ENCODE measurements at places on chromosomes 1 and 21.
A peak's percentile ranks its signal among the peaks of the same experiment; 100 is the strongest.

DNA sequence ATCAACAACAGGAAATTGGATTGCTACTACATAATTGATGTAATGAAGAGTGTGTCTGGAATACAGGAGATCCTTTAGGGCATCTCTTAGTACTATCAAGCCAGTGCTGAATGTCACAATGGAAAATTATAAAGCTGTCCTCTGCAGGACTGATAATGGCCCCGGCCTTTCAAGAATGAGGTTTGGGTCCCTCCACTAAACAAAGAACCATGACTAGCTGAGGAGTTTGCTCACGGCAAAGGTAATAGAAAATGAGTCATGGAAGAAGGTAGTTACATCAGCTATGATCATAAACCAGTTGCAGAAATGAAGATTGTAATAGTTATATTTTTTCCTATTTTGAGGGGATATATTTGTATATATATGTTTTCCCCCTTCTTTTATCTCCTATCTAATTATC is 145.8 kb downstream of the KCNJ6 start:
- DNase-seq: no peak

DNA sequence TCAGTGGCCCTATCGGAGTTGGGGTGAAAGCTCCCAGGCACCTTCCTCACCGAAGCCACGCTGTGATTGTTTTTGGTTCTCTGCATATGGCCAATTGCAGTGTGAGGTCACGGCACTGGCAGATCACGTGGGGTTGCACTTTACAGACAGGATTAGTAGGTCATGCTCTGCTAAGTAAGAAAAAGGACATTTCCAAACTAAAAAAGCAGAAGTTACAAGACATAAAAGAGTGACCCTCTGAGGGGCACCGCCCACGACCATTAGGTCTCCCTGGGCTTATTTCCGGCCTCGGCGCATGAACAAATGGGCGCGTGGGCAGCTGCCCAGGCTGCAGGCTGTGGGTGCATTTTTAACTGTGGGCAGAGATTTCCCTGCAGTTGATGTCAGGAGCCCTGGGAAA is 2.0 kb downstream of the CAPN9 start:
- peak; percentile 9 for DNase-seq

- no peak for DNase-seq
These were observed 21.7 kb upstream of the PEF1 start for GRCh38 chr1:31666263-31666963.

DNA sequence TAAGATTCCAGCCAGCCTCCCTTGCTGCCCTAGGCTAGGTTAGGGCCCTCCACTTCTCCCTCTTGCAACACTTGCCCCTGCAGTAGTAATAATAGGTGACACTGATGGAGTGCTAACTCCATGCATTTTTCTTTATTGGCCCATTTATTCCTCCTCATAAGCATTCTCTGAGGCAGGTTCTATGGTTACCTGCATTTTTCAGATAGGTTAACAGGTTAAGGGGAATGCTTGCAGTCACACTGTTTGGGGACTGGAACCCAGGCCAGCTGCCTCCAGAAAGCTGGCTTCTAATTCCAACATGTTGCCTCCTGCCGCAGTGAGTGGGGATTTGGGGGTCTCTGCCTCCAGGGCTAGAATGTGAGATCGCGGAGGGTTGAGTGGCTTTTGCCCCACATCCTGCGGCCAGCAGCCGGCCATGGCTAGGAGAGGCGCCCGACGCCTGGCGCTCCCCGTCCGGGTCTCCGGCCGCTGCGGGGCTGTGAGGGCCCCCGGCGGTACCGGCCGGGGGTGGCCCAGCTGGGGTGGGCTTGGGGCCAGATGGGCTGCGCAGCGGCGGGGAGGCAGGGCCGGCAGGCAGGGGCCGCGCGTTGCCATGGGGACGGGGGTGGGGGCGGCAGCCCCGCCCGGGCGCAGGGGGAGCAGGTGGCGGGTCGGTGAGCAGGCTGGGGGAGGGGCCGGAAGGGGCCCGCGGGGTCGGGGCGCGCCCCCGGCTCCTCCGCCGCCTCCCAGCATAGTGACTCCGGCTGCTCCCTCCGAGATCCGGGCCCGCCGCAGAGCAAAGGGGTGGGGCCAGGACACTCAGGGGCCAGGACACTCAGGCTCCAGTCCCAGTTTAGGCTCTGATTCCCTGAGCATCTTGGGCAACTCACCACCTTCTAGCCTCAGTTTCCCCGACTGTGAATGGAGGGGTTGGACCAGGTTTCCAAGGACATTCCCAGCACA is 68.4 kb upstream of the SSBP3 start:
- DNase-seq: no peak

- DNase-seq: no peak
These were observed 2.6 kb upstream of the C1orf141 start for GRCh38 chr1:67137307-67137753.

- DNase-seq: no peak
These were observed 70.2 kb downstream of the IARS2 start for GRCh38 chr1:220164116-220164515.

- no peak for DNase-seq
These were observed 43.5 kb downstream of the TRIM33 start for GRCh38 chr1:114467491-114467890.

GRCh38 chr21:31606081-31606874 is 53.2 kb upstream of the SOD1 start:
- no peak for DNase-seq
